ENCODE measurements at places on chromosomes 2 and 18.

- no peak for DNase-seq
These were observed 42.2 kb downstream of the TPO start for GRCh38 chr2:1455466-1455865.

GRCh38 chr2:152405206-152406118 lies 70.5 kb downstream of the FMNL2 start:
- DNase-seq, result no peak

GRCh38 chr2:72415781-72416475 lies 268.3 kb upstream of the CYP26B1 start:
- DNase-seq, result no peak

DNA sequence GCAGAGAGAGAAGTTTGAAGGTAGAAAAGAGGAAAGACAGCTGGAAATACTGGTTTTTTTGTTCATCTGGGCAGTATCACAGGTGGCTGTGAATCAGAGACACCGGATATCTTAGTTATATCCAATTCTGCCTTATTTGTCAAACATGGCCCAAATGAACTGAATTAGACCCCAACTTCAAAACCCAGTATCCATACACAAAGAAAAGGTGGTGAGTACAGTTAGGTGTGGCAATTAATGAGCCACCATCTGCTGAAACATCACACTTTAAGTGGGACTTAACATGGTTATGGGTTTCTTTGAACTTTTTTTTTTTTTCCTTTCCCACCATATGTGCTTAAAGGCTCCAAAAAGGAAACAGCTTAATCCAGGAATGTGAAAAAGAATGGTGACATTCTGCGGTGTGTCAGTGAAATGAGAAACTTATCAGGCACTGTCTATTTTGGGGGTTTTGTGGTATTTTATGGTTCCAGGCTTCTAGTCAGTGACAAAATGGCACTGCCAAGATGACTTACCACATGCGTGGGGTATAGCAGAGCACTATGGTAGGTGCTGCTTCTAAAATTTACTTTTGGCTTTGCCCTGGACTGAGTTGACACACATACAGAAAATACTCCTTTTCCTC lies 5.0 kb upstream of the TMEM178A start:
- DNase-seq, result no peak

GRCh38 chr2:195117011-195117410 lies 540.0 kb upstream of the SLC39A10 start:
- no peak for DNase-seq

GRCh38 chr2:51011693-51012092 lies 20.2 kb downstream of the NRXN1 start:
- no peak for DNase-seq

DNA sequence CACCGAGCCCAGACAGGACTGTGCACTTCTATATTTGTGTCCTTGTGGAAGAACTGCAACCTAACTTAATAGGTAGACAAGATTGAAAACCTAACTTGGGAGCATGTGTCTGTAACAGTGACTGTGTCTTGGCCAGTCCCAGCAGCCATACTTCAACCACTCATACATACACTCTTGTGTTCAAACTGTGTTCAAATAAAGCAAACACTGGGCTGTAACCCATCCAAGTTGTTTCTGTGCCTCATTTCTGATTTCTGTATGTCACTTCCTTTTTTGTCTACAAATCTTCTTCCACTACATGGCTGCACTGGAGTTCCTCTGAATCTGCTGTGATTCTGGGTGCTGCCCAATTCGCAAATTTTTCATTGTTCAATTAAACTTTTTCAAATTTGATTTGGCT lies 31.0 kb downstream of the MSGN1 start:
- no peak for DNase-seq

DNA sequence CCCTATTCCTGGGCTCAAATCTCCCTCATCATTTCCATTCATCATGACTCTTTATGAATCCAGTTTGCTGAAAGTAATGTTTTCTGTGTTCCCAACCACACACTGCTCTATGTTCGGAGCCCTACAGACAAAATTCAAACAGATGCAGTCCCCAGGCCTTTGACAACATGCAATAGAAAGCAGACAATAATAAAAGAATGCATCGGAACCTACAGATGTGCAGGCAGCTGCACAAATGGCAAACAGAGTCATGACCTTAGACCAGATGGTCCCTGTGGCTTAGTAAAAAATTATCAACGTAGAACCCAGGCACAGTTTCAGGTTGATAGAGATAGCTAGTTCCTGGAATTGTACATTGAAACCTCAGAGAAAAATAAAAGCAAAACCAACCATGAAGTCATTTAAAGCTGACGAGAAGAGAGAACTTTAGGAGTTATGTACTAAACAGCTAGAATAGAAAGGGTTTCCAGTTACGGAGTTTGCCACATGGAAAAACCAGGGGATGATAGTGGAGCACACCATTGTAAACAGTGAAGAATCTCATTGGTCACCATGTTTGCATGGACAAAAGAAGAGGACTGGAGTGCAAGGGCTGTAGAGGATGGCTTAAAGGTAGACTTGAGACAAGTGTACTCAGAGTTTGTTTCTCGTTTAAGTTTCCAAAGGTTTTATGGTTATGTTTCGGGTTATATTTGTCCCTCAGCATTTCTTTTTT lies 23.2 kb upstream of the ACVR1 start:
- DNase-seq, result no peak

- DNase-seq, result no peak
These were observed 60.8 kb upstream of the GLS start for GRCh38 chr2:190819840-190820301.

DNA sequence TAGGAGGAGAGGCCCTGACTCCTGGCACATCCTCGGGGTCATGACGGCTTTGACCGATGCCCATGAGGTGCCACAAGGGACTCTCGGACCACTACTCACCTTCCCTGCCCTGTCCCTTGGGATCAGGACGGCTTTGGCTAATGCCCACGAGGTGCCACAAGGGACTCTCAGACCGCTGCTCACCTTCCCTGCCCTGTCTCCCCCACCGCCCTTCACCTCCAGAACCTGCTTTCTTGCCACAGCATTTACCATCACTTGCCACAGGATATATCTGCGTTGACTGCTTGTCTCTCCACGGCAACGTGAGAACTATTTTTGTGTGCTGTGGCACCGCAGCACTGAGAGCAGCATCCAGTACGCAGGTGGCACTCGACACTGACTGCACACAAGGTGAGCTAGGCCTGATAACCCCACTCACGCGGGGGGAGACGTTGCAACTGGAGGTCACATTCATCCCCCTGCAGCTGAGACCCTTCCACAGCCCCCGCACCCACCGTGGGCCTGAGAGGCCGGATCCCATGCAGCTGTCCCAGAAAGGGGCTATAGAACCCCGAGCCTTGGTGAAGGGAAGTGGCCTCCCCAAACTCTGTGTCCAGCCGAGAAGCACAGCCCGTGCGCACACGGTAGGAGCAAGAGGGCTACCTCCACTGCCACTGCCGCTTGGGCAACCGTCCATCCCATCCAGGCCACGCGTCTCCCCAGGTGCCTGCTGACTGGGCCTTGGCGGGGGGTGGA lies 47.5 kb downstream of the ANO7 start:
- no peak for DNase-seq

GRCh38 chr2:64859312-64860212 lies 129.6 kb upstream of the SLC1A4 start:
- DNase-seq, result peak; percentile 50

- DNase-seq, result no peak
These were observed 122.0 kb upstream of the MGAT5 start for GRCh38 chr2:134131681-134132489.

DNA sequence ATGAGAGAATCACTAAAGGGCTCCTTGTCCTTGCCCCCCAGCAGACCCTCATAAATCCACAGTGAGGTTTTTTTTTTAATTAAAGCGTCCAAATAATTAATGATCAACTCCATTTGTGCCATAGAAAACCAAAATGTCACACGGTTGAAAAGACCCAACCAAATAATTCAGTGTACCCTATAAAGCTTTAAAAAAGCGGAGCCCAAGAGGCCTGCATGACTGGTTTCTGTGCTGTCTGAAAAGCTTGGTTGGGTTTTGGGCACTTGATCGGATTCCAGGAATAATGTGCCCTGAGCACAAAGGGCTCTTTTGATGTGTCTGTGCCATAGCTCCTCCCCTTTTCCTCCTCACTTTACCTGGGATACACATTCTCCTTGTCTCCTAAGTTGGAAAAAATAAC lies 523.2 kb downstream of the TNS1 start:
- no peak for DNase-seq

GRCh38 chr2:153059338-153060052 lies 341.1 kb downstream of the ARL6IP6 start:
- no peak for DNase-seq

DNA sequence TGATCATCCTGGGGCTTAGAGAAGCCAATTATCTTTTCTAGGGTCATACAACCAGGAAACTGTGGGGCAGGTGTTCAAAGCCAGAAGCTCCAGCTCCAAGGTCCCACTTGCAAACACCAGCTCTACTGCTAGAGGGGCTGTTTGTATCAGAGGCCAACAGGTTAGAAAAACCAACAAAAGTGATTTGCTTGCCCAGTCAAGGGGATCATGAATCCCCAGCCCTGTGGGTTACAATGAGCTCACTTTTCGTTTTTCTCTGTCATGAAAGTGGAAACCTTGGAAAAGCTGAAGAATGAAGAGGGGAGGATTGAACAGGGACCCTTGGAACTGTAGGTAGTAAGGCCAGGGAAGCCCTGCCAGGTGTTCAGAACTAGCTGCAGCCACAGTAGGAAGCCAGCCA lies 119.2 kb downstream of the SPP2 start:
- DNase-seq, result no peak

DNA sequence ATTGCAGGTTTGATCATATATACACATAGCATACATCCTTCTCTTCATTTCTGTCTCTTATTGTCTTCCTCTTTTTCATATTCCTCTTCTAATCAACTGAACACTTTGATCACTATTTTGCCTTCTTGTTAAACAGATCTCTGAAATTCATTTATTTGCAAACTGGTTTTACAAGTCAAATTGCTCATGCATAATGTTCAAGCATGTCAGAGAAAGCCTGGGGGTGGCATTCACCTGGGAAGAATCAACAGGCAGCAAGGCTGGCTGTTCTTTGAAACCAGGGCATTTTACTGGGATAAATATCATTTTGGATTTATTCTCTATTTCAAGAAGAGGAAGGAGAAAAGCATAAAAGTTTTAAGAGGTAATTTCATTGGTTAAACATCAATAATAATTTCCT lies 66.9 kb upstream of the LRATD1 start:
- DNase-seq, result no peak

DNA sequence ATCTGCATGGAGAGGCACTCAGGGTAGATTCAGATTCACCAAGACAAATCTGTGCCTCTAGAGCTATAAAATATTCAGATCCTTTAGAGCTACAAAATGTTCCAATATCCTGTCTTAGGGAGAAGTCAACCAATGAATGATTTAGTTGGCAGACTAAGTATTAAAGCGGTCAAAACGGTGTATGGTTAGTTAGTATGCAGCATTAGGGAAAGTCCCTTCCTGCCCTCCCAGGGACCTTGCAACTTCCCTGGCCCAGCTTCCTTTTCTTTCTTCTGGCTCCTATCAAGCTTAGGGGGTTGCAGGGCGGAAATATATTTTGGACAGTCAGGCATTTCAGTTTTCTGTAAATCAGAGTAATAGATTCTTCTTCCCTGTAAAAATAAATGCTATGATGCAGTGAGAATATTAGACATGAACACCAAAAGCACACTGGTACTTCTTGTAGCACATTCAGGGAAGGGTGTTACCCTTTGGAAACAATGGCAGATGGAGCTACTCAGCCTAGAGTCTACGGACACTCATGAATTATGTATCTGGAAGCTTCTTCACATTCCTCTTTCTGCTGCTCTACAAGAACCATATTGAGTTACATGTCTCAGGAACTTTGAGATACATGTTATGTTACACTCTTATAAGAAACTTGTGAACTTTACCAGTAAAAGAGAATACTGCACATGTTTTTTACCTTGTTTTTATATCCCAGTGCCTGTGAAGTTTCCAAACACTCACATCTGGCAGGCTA lies 45.7 kb downstream of the CCDC93 start:
- DNase-seq, result no peak

- no peak for DNase-seq
These were observed 936.0 kb downstream of the TRIB2 start for GRCh38 chr2:13652531-13653313.

- DNase-seq, result no peak
These were observed 283.5 kb upstream of the HS6ST1 start for GRCh38 chr2:128602038-128602698.

GRCh38 chr18:8673256-8674209 lies 31.8 kb upstream of the MTCL1 start:
- no peak for DNase-seq

GRCh38 chr2:159322419-159322818 lies 35.9 kb upstream of the WDSUB1 start:
- no peak for DNase-seq

DNA sequence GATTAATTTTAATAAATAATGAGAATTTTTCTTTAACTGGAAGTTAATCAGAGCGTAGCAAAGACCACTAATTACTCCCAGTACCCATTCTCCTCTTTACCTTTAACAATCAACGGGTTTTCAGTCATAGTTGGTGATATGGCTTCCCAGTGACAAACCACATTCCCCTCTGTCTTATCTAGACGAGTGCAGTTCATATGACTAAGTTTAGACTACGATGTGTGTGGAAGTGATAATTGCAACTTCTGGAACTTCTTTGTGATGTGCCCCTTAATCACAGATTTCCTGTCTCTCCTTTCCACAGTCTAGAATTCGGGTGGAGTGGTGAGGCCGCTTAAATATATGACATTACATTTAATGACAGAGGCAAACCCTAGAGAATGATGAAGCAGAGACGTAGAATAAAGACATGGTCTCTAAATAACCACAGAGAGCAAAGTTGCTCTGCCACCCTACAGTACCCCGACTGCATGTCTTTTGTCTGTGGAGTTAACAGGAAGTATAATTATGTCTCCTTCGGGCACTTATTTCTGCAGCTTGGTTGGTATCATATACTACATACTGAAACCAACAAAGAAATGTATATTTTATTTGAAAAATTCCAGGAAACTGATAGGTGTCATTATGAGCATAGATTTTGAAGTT lies 693.3 kb upstream of the CDH7 start:
- DNase-seq, result no peak

DNA sequence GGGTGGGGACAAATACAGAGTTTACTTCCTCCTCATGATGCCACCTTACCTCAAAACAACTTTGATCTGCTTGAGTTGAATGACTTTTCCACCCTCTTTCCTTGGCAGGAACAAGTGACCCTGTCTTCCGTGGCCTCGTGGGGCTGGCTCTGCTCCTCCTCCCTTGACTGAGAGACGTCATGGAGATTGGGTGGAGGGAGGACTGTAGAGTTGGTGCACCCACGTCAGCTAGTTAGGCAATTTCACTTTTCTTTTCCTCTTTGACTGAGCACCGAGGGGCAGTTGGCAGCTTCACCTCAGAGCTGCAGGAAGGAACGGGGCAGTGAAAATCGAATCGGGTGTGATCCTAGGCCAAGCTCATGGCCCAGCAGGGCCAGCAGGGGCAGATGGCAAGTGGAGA lies at the start of gene SP140:
Gene SP140 (plus strand): TSS at position 251 of the 400 bp plus-strand sequence. CDS start 109 bp downstream, at position 360.
- no peak for DNase-seq

GRCh38 chr2:70467831-70468779 lies 85.5 kb downstream of the TGFA start:
- no peak for DNase-seq

DNA sequence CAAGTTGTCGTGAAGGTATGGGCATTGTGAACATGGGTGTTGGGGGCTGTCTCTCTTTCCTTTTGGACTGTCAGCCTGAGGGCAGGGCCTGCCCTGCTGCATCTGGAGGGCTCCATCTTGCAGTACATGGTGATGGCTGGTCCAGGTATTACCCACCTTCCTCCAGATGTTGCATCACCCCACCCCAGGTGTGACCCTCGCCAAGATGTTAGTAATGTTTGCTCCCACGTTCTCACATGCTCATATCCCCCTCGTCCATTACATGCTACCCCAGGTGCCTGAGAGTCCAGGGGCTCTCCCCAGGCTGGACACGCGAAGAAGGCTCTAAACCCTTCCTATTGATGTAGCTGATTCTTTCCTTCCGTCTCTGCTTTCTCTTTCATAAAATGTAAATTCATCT lies 13.9 kb downstream of the ZAP70 start:
- DNase-seq, result no peak
